ENCODE measurements at places on chromosomes 7 and 10. TPM values are rescaled to one million over a fixed set of nuclear protein-coding genes. Genes with fewer than 3 reads are reported as not detected.

- DNase-seq: no peak
These were observed 392.1 kb upstream of the PODXL start for GRCh38 chr7:131948434-131949053.

DNA sequence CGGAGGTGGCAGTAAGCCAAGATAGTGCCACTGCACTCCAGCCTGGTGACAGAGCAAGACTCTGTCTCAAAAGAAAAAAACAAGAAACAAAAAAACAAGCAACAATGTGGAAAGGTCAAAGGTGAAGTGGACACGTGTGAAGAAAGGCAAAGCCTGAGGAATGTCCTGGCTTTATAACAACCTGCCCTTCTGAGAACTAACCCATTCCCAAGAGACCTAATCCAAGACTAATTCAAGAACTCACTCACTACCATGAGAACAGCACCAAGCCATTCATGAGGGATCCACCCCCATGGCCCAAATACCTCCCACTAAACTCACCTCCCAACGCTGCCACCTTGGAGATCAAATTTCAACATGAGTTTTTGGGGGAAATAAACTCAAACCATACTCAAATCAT lies 47.5 kb upstream of the KIF5B start:
- DNase-seq: no peak

The ZNF479 gene
- total RNA-seq: not detected

DNA sequence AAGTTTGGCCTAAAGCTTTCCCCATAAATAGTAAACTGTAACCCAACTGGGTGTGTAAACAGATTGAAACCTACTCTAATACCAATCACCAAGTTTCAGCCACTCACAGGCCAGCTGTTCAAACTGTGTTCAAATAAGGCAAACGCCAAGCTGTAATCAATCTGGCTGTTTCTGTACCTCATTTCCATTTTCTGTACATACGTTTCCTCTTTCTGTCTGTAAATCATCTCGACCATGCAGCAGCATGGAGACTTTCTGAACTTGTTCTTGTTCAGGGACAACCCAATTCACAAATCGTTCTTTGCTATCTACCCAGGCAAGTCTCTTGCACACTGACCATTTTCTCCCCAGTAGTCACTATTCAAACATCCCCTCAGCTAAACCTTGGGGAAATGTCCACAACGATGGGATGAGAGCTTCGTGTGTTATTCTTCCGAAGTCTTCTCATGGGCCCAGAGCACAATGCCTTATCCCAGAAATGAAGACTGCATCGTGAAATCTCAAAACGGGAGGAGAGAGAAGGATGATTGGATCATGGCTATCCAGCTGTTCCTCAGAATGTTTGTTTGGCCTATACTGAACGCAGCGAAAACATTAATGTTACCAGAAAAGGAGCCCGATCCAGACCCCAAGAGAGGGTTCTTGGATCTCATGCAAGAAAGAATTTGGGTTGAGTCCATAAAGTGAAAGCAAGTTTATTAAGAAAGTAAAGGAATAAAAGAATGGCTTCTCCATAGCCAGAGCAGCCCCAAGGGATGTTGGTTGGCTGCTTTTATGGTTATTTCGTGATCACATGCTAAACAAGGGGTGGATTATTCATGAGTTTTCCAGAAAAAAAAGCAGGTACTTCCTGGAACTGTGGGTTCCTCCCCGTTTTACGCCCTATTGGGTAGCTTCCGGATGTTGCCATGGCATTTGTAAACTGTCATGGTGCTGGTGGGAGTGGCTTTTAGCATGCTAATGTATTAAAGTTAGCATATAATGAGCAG lies 86.2 kb downstream of the SLC16A9 start:
- peak; percentile 30 for DNase-seq

The ZCCHC24 gene
- 78.2 TPM for total RNA-seq

- no peak for DNase-seq
These were observed 231.3 kb upstream of the GRB10 start for GRCh38 chr7:51013861-51014511.

The HMX3 gene
- total RNA-seq: not detected

- DNase-seq: no peak
These were observed 18.2 kb upstream of the CDH23 start for GRCh38 chr10:71378336-71379117.

DNA sequence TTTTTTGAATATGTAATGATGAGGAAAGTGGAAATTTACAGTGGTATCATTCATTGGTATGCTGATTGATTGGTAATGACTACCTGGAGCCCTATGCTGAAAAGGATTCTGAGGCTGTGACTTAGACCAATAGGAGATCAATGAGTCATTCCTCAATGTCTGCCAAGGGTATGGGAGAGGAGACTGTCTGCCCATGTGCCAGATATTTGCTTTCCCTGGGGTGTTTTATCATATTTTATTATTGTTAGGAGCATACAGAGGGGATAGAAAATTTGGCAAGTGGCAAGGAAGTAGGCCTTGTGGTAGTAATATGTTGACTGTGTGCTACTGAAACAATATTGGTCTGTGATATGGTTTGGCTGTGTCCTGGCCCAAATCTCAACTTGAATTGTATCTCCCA lies 54.8 kb downstream of the ASAH2B start:
- no peak for DNase-seq

- DNase-seq: no peak
These were observed 59.3 kb upstream of the IGFBP3 start for GRCh38 chr7:45980181-45980905.

- no peak for DNase-seq
These were observed 95.8 kb downstream of the CLEC2L start for GRCh38 chr7:139619367-139619657.

The NRG3 gene
- total RNA-seq: 0.12 TPM

- DNase-seq: peak; percentile 48
These were observed 100.9 kb downstream of the PDGFA start for GRCh38 chr7:418636-419280.

The MYO3A gene
- total RNA-seq: 5.4 TPM

- no peak for DNase-seq
These were observed 71.7 kb downstream of the NOD1 start for GRCh38 chr7:30406664-30407425.

- no peak for DNase-seq
These were observed 275.0 kb downstream of the PTEN start for GRCh38 chr10:88138319-88138848.

DNA sequence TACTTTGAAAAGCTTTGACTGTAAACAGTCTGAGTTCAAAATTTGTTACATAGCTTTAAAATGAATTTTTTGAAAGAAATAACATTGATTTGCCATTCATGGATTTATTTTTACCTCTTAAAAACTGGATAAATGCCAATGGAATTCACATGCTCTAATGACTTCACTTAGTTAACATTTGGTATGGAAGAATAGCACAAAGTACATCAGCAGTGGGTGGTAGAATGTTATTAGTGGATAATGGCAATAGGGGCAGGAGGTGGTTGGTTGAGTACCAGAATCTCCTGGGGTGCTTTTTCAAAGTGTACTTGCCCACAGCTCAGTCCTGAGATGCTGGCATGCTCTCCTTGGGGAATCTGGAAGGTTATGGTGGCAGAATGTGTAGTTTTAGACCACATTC lies 4.7 kb downstream of the PPP1R9A start:
- DNase-seq: no peak
